ENCODE measurements at places on chromosomes 12 and 14. TPM values are rescaled to one million over a fixed set of nuclear protein-coding genes. Genes with fewer than 3 reads are reported as not detected.

The MGST1 gene
- 270 TPM for total RNA-seq

The MYH6 gene
- total RNA-seq, result 1.4 TPM

The RD3L gene
- total RNA-seq, result not detected

The PTPN21 gene
- total RNA-seq, result 37.0 TPM

The OGFOD2 gene
- 25.0 TPM for total RNA-seq

The DLGAP5 gene
- 3.3 TPM for total RNA-seq

The SPX gene
- not detected for total RNA-seq

The PPP1R1A gene
- 0.52 TPM for total RNA-seq

The B3GNT4 gene
- total RNA-seq, result 0.26 TPM

The CCDC177 gene
- not detected for total RNA-seq

GRCh38 chr12:89225401-89225800, 126.9 kb downstream of the DUSP6 start:
- DNase-seq, result no peak

DNA sequence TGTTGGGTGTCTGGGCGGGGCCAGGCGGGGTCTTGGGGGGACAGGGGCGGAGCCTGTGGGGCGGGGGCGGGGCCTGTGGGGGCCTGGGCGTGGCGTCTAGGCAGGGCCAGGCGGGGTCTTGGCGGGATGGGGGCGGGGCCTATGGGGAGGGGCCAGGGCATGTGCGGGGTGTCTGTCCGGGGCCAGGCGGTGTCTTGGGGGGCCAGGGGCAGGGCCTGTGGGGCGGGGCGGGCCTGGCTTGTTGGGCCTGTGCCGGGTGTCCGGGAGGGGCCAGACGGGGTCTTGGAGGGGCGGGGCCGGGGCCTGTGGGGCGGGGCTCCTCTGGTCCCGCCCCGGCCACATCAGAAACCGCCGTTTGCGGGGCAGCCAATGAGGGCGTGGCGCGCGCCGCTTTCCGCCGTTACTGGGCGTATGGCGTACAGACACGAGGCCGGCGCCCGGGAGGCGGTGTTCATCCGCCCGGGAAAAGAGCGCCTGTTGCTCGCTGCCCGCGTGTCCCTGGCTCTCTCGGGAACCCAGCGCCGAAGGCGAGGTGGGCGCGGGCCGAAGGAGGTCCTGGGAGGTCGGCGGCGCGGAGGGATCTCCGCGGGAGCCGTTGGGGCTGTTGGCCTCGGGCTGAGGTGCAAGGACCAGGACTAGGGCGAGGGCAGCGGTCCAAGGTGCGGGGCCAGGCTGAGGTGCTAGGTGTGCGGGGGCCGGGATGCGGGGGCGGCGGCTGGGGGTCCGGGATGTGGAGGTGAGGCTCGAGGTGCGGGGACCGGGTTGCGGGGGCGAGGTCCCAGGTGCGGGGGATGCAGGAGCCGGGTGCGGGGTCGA, at the start of gene PIWIL1:
TSS of gene PIWIL1 (plus strand) at position 400 of the 816 bp plus-strand sequence. CDS start 4,705 bp downstream, outside the sequence.
- peak; percentile 30 for DNase-seq

DNA sequence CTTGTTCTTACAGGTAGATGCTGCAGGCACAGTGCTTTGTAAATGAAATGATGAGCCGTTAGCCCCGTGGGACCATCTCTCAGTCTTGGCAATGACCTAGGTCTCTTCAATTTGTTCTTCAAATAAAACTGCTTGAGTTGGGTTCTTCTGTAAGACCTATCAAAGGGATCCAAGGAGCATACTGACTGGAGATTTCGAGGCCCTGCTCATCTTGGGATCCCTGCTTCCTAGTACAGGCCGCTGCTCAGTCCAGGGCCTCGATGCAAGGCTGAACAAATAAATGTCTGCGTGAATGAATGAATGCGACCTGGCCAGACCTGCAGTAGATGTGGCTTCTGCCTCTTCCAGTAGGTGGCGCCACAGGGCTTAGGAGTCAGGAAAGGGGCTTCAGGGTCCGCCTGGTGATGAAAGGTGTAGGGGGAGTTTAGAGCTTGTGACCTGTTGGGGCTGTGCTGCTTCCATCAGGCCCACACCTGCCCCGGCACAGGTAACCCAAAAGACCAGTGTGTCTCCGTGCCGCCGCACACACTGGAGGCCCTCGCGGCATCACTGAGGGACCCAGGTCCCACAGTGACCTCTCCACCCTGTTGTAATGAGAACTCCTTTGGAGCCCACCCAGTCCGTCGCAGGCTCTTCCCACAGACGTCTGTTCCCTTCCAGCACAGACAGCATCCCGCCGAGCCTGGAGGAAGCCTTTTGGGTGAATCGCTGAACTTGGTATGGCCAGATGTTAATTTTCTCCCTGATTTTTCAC, 4.4 kb downstream of the CACNA1C start:
- peak; percentile 80 for DNase-seq

- DNase-seq, result no peak
Measured at GRCh38 chr12:22956690-22957089, 331.7 kb downstream of the ETNK1 start.

GRCh38 chr14:26729851-26730250, 132.0 kb upstream of the NOVA1 start:
- DNase-seq, result no peak

- DNase-seq, result no peak
Measured at GRCh38 chr14:89641495-89642175, 224.6 kb upstream of the FOXN3 start.

GRCh38 chr12:29732191-29732590, 51.6 kb downstream of the TMTC1 start:
- DNase-seq, result no peak

DNA sequence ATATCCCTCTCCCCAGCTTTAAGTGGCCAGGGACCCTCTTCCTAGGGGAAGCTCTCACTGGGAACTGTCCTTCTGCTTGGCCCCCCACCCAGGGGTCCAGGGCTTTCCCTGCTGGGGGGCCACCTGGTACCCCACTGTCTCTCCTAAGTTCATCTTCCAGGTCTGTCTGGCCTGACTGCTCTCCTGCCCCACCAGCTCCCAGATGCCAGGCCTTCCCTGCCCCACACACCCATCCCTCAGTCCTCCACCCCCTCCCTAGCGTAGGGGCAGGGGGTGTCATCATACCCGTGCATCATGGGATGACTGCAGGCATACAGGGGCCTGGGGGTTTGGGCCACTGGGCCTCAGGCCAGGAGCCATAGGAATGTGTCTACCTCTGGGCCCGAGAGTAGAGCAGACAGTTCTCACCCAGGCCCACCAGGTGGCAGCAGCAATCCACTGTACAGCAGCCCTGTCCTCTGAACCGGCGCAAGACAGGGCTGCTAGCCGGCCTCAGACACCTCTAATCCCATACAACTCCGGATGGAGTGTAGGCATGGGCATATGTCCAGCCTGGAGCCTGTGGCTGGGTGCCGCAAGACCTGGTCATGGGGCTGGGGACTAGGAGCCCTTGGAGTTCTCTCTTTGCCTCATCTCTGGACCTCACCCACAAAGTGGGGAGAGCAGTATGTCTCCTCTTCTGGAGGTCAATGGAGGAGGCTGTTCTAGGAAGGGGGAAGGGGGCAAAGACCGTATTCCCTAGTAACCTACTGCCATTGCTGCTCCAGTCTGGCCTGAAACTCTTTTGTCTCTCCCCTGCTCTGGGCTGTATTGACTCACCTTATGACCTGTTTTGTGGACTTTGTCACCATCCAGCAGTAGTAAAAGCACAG, 10.0 kb upstream of the SMARCD1 start:
- peak; percentile 85 for DNase-seq

- no peak for DNase-seq
Measured at GRCh38 chr12:60501124-60501729, 905.4 kb downstream of the SLC16A7 start.

DNA sequence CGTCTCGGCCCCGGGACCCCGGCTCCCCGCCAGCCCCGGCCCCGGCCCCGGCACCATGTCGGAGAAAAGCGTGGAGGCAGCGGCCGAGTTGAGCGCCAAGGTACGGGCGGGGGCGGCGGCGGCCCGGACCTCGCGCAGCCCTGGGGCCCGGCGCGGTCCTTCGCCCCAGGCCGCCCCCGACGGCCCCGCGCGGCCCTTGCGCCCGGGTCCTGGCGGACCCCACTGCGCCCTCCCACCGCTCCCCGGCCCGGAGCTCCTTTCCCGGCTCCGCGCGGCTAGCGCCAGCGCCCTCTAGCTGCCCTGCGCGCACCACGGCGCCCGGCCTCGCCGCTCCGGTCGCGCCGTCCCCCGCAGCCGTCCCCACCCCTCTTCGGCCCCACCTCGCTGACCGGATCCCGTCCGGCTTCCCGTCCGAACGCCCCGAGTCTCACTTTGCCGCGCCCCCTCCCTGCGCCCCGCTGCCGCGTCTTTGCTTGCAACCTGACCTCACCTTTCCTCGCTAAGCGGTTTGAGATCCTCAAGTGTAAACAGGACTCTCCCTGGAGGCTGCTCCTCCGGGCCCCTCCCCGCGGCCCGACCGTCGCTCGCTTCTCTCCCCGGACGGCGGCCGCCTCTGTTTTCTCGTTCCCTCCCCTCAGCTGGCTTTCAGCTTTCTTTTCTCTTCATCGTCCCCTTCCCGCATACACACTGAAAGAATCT, 637 bp downstream of the PTMS start:
- DNase-seq, result peak; percentile 83

DNA sequence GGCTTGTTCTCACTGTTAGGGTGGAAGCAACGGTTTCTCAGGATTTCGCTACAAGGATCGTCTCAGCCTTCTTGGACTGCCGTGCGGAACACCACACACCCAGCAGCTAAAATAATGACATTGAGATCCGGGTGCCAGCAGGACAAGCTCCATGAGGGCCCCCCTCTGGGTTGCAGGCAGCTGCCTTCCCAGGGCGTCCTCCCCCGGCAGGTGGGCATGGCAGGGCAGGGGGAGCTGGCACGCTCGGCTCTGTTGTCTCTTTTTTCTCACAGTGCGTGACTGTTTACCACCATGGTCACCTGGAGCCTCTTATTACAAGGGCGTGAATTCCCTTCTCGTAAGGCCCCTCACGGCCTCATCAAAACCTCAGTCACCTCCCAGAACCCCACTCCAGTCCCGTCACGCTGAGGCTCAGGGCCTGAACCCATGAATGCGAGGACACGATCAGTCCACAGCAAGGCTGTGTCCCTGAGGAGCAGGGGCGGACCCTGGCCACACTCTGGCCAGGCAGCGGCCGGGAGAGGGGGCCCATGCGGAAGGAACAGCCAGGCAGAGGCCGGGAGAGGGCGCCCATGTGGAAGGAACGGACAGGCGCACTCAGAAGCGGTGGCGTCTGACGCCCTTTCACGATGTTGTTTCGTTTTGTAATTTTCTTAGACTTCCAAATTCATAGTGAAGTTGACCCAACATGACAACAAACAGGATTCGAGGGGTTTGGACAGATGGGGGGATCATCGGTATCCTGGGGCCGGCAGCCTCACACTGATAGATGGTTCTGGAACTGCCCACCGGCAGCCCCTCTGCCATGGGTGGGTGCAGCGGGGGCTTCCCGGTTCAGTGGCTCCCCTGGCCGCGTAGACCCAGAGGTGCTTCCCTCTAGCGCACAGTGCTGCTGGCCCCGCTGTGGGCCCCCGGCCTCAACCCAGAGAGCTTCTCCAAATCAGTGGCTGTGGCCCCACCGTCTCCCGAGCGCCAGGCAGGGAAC, 10.0 kb downstream of the LRCOL1 start:
- peak; percentile 75 for DNase-seq

DNA sequence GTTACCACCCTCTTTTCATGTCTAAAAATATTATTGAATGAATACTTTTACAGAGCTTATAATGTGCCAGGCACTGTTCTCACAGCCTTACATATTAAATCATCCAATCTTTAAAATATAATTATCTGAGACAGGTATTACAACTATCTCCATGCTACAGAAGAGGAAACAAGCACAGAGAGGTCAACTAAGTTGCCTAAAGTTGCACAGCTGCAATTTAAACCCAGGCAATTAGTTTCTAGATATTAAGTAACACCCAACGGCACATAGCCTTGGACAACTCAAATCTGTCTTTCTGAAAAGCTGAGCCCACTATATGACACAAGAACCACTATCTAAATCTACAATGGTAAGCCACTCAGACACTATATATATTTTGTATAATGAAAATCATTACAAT, 92.6 kb downstream of the SLC2A13 start:
- DNase-seq, result no peak

- no peak for DNase-seq
Measured at GRCh38 chr12:3601461-3602150, 110.6 kb downstream of the PRMT8 start.

- DNase-seq, result no peak
Measured at GRCh38 chr12:6526201-6526600, 8.1 kb upstream of the GAPDH start.

DNA sequence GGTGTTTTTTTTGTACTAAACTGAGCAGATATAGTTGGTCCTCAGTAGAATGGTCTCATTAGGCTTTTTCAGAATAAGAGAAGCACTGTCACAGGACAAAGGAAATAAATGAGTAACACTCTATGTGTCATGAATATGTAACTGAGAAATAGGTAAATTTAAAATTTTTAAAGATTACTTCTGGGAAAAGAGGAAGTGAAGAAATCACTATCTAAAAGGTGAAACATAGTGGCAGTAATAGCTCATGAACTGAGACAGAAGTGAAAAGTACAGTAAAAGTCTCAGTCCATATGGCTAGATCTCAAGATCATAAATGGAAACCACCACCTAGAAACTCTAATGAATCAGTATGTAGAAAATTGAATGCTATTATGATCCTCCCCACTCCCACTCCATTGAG, 89.3 kb upstream of the TTC7B start:
- no peak for DNase-seq

DNA sequence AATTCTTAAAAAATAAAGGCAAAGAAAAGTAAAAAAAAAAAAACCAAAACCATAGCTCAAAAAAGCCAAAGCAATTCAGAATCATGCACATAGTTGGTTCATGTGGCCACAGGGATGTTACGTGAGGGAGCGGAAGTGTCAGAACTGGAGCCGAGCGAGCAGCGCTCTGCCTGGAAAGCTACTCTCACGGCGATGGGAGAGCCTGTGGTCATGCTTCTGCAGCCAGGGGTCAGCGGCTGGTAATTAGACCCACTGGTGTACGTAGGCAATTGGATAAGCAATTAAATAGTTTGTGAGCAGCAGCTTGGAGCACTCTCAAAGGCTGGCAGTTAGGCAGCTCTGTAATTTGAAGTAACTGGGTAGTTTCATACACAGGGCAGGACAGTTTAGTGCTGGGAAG, 58.1 kb downstream of the TRHDE start:
- no peak for DNase-seq

GRCh38 chr12:92408072-92408900, 262.6 kb upstream of the BTG1 start:
- DNase-seq, result peak; percentile 33

GRCh38 chr12:46609273-46609623, 216.5 kb downstream of the SLC38A4 start:
- DNase-seq, result no peak

DNA sequence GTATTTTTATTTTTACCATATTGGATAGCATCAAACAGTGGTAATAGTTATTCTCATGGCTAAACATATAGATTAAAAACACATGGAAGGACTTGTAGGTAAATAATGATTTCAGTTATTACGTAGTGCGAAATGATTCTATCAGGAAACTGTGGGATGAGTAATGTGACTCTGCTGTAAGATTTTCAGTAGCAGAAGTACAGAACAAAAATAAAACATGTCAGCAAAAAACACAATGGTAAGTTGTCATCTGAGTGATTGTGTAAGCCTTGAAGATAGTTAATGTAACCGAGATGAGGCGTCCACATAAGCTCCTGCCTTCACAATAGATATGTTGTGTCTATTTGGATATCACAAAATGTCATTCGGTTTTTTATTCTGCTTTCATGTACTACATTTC, 99.8 kb downstream of the BORCS5 start:
- no peak for DNase-seq

GRCh38 chr14:77230914-77231313, 40.1 kb downstream of the NGB start:
- DNase-seq, result no peak
